Stimulated activated CD8-positive, alpha-beta memory T cell treated with anti-CD3 and anti-CD28 coated beads, Interleukin-15, amount 100 ng/mL, for 24 hours (primary cell): ENCODE measurements at places on chromosomes 7 and 10.

- DNase-seq, result no peak
These were observed 36.2 kb downstream of the LARP4B start for GRCh38 chr10:895324-895723.

GRCh38 chr10:111018021-111018420 lies 58.8 kb upstream of the ADRA2A start:
- no peak for DNase-seq

GRCh38 chr7:964401-965231 lies 10.1 kb upstream of the ADAP1 start:
- no peak for DNase-seq

DNA sequence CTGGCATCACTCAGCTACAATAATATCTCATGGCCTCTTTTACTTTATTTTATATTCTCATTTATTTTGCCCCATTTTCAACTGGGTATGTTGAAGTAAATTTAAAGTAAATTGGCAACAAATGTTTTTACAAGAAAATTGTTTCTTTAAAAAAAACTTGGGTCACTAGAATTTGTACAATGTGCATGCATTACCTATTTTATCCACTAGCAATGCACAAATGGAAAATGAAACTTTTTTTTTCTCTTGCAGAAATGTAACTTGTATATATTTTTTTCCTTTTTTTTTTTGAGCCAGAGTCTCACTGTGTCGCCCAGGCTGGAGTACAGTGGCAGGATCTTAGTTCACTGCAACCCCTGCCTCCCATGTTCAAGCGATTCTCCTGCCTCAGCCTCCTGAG lies 10.3 kb upstream of the H2AZ2 start:
- no peak for DNase-seq

GRCh38 chr10:14609178-14609577 lies 165.5 kb downstream of the FAM107B start:
- no peak for DNase-seq

- DNase-seq, result no peak
These were observed 30.2 kb downstream of the ASNS start for GRCh38 chr7:97842006-97842405.

GRCh38 chr7:130421684-130422083 lies 19.1 kb downstream of the CEP41 start:
- DNase-seq, result no peak

GRCh38 chr7:101631224-101631714 lies 2.2 kb upstream of the MYL10 start:
- DNase-seq, result no peak

- DNase-seq, result no peak
These were observed 181.8 kb upstream of the PFKP start for GRCh38 chr10:2885288-2886278.

DNA sequence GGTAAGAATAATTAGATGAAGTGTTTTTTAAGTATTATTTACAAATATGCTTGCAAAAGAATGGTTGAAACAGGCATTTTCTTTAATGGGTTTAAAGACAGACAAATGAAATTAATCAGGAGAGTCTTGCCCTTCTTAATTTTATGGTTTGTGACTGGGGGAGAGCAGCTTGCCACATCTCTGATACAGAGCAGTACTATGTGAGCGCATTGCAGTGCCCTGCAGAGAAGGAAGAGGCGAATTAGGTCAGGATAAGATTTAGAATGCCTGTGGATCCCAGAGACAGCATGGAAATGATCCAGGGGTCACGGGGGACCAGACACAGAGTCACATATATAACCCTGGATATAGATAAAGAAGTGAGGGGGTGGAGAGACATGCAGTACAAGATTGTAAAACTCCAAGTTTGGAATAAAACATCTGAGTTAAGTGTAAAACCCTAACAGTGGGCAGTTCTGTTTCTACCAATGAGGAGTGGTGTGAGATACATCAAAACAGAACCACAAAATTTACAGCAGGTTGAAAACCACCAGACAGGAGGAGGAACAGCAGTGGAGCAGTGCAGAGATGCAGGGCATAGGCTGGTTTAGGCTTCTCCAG lies 125.5 kb downstream of the FAM204A start:
- no peak for DNase-seq

- no peak for DNase-seq
These were observed 3.5 kb downstream of the CCDC201 start for GRCh38 chr7:45869426-45869825.

- DNase-seq, result no peak
These were observed 205.8 kb upstream of the FRMD4A start for GRCh38 chr10:14536241-14537213.

- DNase-seq, result no peak
These were observed 8.9 kb downstream of the SLC16A9 start for GRCh38 chr10:59700709-59701108.

DNA sequence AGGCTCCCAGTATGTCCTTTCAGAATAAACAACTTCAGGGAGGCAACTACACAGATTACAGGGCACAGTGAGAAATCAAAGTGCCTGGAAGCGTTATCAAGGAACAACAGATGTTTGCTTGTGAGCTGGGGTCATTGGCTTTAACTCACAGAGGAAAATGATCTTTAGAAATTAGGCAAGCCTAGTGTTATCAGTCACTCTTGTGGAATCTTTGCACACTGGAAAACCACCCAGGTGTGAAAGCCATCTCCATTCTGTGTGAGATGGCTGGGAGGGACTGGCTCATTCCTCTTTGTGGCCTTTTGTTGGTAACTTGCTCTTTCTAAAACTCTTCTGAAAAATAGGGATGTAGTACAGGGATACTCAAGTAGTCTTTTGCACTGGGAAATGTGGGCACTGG lies 716.0 kb downstream of the XPNPEP1 start:
- no peak for DNase-seq

DNA sequence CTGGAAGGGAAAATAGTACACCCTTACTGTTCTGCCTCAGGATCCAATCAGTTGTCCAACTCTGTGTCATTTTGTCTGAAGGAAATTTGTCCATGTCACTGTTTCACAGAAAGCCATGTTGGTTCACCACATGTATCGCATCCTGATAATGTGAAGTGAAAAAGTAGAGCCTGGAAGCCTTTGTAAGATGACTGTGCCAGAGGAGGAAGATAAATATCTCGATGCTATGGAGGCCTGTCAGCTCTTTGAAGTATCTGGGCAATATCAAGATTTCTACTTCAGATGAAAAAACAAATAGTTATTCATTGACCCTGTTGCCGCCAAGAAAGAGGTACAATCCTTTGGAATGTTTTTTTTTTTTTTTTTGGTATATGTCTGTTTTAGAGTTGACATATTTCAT lies 270.5 kb downstream of the PHF14 start:
- no peak for DNase-seq

DNA sequence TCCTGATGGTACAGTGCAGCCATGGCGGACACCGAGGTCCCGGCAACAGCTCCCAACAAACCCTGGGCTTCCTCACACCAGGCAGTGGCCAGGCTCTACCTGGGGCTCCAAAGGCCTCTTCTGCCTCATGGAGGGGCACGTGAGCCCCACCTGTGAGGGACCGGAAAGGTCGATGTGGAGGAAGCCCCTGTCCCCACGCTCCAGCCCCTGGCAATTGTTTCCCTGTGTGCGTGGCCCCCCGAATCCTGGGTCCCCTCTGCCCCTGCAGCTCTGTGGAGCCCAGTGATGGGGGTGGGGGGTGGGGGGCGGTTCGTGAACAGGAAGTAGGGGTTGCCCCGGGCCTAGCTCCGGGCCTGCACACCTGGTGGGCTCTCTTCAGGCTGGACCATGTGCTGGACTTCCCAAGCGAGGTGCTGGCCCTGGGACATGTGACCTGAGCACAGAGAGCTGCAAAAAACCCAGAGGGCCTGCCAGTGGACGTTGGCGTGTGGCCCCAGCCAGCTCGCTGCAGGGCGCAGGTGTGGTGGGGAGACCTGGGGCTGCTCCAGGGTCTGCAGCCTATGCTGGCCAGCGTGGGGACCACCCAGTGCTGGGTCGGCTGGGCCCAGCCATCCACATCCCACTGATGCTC lies 72.6 kb downstream of the INPP5A start:
- DNase-seq, result no peak

GRCh38 chr7:56229631-56230030 lies 113.4 kb upstream of the NUPR2 start:
- no peak for DNase-seq

- DNase-seq, result no peak
These were observed 512.0 kb downstream of the TCERG1L start for GRCh38 chr10:130799532-130799931.
